ENCODE measurements at places on chromosomes 1 and 21. TPM values are rescaled to one million over a fixed set of nuclear protein-coding genes. Genes with fewer than 3 reads are reported as not detected.

The IVL gene
- total RNA-seq, result not detected

DNA sequence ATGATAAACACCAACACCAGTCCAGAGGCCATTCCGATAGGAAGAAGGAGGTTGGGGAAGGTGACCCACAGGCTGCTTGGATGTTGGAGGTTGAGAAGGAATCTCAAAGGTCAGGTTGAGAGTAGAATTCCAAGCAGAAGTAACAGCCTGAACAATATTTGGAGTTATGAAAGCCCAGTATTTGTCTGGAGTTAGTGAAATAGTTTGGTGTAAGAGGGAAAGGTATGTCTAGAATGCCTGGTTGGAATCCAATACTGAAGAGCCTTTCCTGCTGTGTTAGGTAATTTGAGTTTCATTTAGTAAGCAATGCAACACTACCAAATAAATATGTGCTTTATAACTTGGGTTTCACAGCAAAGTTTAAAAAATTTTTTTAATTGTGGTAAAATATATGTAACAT is 70.5 kb upstream of the MCOLN3 start:
- peak; percentile 5 for DNase-seq

DNA sequence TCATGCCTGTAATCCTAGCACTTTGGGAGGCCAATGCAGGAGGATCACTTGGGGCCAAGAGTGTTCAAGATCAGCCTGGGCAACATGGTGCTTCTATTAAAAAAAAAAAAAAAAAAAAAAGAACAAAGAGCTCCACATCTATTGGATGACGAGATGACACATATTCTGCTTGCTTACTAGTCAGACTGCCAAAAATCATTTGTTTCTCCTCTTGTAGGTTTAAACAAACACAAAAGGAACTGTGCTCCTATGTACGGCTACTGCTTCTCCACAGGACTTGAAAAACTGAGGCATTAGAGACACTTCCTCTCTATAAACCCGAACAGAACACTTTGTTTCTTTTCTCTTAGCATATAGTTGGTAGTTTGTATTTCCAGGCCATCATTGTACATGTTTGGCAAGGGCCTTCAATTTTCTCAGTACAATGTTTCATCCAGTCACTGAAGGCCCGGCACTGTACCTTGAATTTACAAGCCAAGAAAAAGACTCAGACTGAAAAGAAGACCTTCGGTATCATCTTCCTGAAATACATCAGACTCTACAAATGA is 6.0 kb downstream of the TRIT1 start:
- no peak for DNase-seq

DNA sequence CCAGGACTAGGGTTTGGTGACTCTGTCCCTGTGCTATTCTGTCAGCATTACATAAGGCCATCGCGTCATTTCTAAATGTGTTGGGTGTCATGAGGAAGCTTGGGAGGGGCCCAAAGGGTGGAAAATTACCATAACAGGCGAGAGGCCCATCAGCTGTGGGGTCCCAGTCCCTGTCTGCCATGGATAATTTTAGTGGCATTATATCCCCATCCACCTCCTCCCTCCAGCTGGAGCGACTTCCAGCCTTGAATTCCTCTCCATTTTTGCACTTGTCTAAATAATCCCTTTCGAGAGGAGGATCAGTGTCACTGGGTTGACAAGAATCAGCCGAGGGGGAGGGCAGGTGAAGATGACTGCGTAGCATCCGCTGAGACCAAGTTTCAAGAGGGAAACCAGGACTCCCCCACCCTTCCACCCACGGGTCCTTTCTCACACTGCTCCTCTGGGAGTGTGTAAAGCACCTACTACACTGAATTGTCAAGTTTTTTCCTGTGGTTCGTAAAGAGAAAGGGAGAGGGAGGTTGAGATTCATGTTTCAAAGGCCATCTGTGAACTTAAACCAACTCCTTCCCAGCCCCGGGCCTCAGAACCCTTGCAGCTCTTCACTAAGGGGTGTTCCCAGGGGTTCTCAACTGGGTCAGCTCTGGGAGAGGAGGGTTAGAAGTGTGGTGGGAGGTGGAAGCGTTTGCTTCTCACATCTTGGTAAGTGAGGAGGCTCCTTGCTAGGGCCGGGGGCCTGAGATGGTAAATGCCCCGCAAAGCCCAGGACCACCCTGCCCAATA is 29.2 kb downstream of the VASH2 start:
- DNase-seq, result no peak

The CR1 gene
- total RNA-seq, result under 0.01 TPM

GRCh38 chr1:60866917-60867531 is 215.3 kb upstream of the NFIA start:
- DNase-seq, result peak; percentile 35

The DENND2D gene
- 4.3 TPM for total RNA-seq

DNA sequence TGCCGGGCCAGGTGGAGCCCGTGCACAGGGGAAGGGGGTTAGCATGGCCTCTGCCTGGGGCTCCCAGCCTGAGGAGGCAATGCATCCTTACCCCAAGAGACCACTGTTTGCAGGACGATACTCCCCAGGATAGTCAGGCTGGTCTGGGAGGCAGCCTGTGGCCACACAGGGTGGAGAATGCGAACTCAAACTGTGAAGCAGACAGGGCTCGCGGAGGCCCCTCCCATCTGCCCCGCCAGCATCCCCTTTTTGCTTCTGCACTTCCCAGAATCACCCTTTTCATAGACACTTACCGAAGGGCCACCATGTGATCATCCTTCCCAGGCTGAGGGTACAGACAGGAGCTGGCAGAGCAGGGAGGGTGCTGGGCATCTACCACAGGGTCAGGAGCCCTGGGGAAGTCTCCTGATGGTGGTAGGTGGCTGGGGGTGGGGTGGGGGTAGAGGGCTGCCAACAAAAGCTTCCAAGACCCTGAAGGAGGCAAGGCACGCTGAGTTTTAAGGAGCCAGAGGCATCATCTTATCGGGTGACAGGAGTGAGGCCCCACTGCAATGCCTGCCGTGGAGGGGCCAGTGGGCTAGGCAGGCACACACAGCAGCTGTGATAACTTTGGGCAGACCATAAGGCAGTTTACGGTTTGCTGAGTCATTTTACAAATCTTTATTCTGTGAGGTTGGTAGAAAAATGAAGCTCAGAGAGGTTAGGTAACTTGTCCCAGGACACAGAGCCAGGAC is 31.3 kb upstream of the BTG2 start:
- no peak for DNase-seq

Measured in fibroblast of villous mesenchyme (primary cell).